ENCODE measurements at places on chromosomes 2 and 18.

GRCh38 chr2:97662895-97663625, 784 bp downstream of the ACTR1B start:
- DNase-seq = peak; percentile 53

DNA sequence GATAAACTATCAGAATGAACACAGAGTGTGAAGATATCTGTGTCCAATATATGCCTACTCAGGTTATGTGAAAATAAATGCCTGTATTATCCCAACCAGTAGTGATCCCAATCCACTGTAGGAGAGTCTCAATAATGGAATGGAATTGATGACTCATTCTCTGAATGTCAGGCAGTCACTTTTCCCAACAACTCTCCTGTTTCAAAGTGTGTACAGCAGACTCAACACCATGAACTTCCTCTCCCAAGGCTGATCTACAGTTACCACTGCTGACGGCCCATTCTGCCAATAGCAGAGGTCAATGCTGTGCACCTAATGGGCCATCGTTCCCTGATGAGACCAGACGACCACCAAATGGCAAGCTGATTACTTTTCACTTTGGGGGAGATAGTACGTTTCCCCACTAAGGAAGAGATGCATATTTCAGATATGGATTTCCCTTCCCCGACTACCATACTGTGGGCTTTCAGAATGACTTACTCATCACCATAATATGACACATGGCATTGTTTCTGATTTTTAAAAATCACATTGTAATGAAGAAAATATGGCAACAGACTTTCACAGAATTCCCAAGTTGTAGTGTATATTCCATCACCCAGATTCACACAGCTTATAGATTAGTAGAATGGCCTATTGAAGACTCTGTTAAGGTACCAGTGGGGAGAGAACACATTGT, 601.7 kb upstream of the VRK2 start:
- no peak for DNase-seq

DNA sequence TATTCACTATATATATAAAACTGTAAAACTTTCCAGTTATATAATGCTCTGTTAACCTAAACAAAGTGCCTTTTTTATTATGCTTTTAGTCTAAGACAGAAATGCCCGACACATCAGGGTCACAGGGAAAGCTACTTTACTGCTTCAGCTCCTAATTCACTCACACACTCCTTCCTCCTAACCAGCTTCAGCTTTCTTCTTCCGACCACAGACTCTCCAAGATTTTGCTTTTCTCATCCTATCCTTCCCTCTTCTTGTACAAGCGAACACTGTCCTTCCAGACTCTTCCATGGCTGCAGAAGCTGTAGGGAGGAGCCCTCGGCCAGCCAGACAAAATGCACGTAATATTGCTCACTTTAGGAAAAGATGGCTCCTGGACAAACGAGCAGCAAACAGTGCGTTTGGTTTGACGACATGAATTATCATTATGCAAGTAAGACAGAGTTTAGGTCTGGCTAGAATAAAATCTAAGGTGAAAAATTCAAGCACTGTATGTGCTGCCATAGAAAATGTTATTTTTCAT, 47.5 kb upstream of the HNRNPA3 start:
- DNase-seq = no peak

DNA sequence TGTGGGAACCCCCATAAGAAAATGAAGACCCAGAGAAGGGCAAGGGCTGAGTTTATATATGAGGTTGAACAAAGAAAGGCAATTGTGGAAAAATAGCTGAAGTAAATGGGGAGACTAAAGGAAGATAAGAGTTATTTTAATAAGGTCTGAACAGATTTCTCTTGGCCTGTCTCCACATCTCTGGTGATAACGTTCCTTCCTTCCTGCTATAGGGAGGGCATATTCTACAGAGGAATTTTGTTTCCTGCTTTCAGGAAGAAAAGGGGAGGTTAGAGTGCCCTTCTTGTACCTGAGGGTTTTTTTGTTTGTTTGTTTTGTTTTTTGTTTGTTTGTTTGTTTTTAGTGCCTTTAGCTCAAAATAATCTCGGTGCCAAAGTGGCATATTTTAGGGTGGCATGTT, 31.6 kb downstream of the MOGAT1 start:
- no peak for DNase-seq

DNA sequence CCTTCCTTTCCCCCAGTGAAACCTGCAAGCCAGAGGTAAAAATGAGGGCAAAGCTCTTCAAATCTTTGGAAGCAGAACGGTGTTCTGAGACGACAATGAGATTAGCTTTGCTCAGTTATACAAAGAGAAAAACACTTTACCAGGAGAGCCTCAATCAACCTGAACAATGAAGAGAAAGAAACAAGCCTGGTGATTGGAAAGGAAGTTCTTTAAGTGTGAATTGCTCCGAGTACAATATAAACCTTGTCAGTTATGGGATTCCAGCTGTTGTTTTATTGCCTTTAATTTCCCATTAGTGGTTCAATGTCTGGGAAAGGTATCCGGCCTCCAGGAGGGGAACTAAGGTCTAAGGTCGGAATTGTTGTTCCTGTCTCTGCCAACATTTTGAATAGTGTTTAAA, 901.6 kb downstream of the EPHA4 start:
- no peak for DNase-seq

DNA sequence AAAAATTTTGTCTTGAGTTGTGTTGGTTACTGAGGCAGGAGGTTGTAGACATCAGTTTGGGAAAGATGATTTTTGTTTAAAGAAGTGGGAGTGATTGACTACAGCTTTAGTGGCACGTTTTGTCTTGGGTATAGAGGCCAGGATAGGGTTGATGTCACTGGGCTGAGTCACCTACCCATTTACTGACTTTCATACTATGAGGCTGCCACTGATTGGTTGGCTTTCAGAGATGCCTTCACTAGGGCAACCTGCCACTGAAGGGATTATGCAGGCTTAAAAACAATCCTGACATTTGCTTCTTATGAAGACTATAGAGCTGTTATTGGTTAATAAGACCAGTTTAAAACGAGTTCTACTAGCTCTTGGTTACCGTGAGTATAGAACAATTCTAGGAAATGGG, 479.1 kb downstream of the SOX11 start:
- DNase-seq = no peak

DNA sequence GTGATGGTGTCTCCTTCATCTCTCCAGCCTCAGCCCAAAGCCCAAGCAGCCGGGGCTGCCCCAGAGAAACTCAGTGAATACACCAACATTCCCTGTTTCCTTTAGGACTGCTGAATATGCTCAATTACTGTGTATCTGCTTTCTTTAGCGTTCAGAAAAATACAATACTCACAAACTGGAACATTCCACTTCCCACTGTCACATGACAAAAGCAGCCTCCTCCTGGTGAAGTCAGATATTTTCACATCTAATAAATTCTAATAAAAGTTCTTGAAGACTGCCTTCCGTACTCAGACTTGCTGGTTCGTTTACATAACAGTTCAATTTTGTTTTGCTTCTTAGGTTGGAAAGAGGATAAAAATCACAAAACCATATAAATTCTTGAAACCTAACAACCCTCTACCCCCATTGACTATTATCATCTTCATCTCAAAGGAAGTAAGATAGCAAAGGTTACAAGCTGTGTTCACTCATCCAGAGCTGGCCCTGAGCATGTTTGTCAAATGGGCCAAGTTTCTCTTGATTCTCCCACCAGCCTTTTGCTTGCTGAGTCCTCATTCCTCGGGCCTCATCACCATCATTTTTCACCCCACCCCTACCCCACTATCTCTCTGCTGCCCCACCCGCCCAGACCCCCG, 190.8 kb upstream of the HNRNPA3 start:
- no peak for DNase-seq

GRCh38 chr2:96680561-96681141, 38.1 kb downstream of the FER1L5 start:
- DNase-seq = no peak

DNA sequence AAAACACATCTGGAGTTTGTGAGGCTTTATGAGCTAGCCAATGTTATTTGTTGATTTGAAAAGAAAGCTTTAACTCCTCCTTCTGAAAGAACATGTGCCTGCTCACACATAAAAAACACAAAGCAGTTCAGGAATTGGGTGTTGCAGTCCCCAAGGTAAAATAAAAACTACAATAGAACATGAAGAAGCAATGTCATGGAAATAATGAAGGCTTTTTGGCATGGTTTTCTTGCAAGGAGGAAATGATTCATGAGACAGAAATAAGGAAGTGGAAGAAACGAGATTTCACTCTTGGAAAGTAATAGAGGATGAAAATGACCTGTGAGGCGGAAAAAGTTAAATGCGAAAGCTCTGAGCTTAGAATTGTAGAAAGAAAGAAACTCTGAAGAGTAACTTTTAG, 81.1 kb downstream of the TRIB2 start:
- no peak for DNase-seq

All from activated CD4-positive, alpha-beta T cell treated with anti-CD3 and anti-CD28 coated beads for 1 hour (primary cell).